Natural killer cell (primary cell): ENCODE measurements at places on chromosomes 1 and 21. TPM values are rescaled to one million over a fixed set of nuclear protein-coding genes. Genes with fewer than 3 reads are reported as not detected.

DNA sequence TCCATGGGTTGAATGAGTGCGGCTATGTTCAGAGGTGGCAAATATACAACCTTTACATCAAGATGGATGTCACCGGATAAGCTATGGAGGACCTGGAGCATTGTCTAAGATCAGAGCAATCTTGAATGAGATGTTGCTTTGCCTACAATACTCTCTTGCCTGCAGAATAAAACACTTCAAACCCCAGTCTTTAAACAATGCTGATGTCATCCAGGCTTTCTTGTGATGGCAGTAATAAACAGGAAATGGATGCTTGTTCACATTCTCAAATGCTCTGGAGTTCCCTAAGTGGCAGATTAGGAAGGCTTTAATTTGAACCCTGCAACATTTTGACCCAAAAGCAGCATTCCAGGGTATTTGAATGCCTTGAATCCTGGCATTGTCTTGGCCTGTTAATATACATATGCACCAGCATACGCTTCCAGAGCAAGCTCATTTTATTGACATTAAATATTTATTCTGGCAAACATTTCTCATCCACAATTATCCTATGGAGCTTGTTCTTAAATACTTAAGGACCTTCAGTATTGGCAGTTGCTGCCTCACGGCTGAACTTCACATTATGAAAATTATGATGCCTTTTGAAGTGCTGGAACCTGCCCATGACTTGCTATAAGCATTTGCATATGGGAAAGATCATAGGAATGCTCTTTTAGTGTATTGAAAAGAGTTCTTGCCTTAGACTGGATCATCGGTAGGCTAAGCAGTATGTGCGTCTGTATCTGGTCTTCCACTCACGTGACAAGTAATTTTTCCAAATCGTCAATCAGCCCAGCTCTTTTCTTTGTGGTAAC lies 422.7 kb downstream of the SIPA1L2 start:
- no peak overlapping the region for H3K27ac ChIP-seq
- no peak for DNase-seq
- no peaks in the 10 kb centered on the region for H3K36me3 ChIP-seq
- no peaks in the 10 kb centered on the region for H3K27me3 ChIP-seq
- H3K4me3 ChIP-seq = no peak overlapping the region
- H3K4me1 ChIP-seq = no peaks in the 10 kb centered on the region

DNA sequence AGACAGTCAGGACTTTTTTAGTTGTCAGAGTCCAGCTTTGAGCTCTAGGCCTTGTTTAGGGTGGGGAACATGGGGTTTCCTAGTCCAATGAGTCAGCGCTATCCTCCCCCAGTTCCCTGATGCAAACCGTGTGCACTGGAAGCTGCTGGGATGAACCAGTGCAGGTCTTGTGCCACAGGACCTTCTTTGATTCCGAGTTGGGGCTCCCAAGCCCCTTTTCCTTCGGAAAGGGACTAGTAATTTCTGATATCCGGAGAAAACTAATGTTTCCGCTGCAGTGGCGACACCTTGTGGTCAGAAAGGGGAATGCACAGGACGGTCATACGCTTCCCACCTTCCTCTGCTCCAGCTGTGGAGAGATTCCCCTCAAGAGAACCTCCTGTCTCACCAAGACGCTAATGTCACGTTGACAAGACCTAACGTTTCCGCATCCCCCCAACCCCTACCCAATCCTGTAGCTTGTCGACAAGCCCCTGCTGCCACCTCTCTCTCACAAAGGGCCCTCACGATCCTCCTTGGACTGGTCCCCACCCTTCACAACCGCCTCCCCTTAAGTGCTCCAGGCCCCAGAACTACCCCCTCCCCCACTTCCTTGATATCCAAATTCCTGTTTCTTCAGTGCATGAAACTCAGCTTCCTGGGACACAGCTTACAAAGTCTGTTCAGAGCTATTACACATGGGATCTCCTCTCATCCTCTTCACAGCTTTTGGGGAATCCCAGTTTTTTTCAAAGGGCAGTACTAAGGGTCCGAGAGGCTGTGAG lies 30.9 kb downstream of the GPA33 start:
- no peaks in the 10 kb centered on the region for H3K36me3 ChIP-seq
- no peak overlapping the region for H3K27ac ChIP-seq
- no peaks in the 10 kb centered on the region for H3K27me3 ChIP-seq
- H3K4me3 ChIP-seq = no peak overlapping the region

DNA sequence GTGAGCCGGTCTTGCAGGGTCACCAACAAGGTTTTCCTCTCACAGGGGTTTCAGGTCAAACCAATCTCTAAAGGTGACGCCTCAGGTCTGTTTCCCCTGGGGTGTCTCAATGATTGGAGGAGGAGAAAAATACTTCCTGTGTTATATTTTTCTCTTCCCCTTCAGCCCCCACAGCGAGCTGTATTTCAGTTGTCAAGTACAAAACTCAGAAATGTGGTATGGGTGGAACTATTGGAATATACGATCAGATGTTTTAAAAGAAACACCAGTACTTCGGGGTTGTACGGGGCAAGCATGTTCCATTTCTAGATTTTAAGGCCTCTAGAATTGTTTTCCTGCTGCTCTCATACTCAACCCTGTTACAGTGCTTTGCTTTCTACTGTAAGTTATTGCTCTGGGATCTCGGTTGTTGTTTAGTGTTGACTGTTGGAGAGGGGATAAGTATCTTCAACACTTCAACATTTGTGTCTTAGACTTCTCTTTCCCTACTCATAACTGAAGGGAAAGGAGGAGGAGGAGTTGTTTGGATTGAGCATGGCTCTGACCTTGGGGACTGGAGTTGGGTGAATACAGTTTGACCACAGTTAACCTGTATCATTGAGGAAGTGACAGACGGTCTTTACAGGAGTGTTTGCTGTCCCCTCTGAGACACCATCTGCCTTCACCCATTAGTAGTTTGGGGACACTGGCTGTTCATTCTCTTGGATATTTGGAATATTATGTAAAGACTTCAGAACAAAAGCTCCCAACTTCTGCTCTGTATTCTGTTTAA lies 2.0 kb downstream of the MAPKAPK2 start:
- peak overlapping the region; percentile 83 for H3K27ac ChIP-seq
- peaks cover 62% of the 10 kb centered on the region for H3K4me1 ChIP-seq
- no peaks in the 10 kb centered on the region for H3K36me3 ChIP-seq
- no peaks in the 10 kb centered on the region for H3K27me3 ChIP-seq
- H3K4me3 ChIP-seq = peak overlapping the region; percentile 92

- no peaks in the 10 kb centered on the region for H3K36me3 ChIP-seq
- no peak overlapping the region for H3K27ac ChIP-seq
- H3K4me3 ChIP-seq = no peak overlapping the region
- no peak for DNase-seq
Measured at GRCh38 chr1:208934933-208935332, 648.6 kb upstream of the CAMK1G start.

HSPB7 gene
- not detected for total RNA-seq
